BJ (cell line): ENCODE measurements at places on chromosomes 16 and 17. TPM values are rescaled to one million over a fixed set of nuclear protein-coding genes. Genes with fewer than 3 reads are reported as not detected.

MT1M gene
- polyA plus RNA-seq = 0.67 and 0.94 TPM in 2 replicates

- no peak for DNase-seq
Measured at GRCh38 chr16:90081606-90081970, 4.5 kb upstream of the PRDM7 start.

CSH2 gene
- not detected in 2 replicates for polyA plus RNA-seq

PSMC3IP gene
- polyA plus RNA-seq = 3.4 and 5.8 TPM in 2 replicates

CRISPLD2 gene
- 109 and 183 TPM in 2 replicates for polyA plus RNA-seq

GRCh38 chr16:19119564-19119963, 5.8 kb downstream of the ITPRIPL2 start:
- peak; percentile 58 for DNase-seq

DNA sequence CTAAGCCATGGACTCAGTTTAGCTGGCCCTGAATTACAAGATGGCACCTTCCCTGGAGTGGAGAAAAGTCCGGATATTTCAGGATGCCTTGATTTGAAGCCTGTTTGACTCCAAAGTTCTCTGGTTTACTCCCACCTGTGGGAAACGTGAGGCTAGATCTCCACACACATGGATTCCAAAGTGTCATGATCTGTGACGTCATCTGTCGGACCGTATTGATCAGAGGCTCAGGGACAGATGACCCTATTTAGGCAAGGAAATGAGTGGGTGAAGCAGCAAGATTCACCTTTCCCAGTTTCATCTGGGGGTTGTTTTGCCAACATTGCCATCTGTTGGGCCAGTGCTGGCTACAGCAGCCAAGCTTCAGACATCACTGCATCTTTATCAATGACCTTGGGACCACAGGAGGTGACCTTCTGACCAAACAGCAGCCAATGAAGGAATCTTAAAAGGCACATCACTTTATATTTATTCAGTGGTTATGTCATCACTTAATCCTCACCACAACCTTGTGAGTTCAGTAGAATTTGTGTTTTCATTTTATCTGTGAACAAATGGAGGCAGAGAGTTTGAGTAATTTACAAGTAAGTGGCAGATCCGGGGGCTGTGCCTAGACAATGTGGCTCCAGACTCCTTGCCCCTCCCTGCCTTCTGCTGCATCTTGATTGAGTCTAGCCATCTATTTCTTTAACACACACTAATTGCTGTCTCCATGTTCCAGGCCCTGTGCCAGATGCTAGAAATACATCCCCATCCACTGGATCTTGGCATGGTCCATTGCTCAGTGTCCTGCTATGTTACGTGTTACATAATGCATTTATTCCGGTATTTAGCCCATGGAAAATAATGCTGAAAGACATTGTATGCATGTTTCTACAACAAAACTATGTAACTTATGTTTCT, 1.5 kb upstream of the CDH13 start:
- no peak for DNase-seq
